ENCODE measurements at places on chromosomes 13 and 19.
A peak's percentile ranks its signal among the peaks of the same experiment; 100 is the strongest.

DNA sequence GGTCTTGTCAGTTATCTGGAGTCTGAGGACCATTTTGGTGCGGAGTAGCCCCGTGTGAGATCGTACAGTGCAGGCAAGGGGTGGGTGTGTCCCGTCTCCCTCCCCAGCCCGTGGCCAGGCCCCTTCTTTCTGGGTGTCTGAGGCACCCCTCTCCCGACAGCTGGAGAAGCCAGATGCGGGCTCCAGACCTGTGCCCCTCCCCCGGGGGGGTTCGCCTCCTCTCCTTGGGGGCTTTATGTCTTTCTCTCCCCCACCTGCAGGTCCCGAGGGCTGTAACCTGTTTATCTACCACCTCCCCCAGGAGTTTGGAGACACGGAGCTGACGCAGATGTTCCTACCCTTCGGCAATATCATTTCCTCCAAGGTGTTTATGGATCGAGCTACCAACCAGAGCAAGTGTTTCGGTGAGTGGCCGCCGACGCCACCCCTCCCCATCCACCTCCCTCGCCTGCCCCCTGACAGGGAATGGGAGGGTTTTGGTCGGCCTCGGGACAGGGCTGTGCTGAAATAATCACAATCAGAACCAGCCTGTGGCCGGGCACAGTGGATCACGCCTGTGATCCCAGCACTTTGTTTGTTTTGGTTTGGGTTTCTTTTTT is 65.6 kb downstream of the CELF5 start:
- DNase-seq: no peak

DNA sequence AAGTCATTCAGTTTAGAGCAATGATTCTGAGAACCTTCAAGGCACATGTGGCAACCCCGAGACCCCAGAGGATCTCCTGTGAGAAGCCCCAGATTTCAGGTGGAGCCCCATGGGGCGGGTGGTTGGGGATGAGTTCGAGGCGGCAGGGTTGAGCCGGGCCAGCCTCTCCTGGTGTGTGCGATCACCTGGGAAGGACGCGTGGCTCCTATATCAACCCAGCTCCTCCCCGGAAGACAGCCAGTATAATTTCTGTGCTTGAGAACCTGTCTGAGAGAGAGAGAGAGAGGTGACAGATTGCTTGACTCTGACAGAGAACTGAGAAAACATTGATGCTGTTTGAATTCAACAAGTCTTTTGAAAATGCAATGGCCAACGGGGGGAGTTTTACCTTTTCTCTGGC is 89.0 kb downstream of the TEX29 start:
- no peak for DNase-seq

DNA sequence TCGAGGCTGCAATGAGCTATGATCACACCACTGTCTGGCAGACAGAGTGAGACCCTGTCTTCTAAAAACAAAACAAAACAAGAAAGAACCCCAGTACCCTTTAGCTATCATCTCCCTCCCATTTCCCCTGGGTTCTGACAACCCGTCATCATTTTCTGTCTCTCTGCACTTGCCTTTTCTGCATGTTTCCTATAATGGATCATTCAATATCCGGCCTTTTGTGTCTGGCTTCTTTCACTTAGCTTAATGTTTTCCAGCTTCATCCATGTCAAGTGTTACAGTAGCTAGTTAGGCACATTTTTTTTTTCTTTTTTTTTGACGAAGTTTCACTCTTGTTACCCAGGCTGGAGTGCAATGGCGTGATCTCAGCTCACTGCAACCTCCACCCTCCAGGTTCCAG is 16.5 kb downstream of the AP2S1 start:
- DNase-seq: no peak

DNA sequence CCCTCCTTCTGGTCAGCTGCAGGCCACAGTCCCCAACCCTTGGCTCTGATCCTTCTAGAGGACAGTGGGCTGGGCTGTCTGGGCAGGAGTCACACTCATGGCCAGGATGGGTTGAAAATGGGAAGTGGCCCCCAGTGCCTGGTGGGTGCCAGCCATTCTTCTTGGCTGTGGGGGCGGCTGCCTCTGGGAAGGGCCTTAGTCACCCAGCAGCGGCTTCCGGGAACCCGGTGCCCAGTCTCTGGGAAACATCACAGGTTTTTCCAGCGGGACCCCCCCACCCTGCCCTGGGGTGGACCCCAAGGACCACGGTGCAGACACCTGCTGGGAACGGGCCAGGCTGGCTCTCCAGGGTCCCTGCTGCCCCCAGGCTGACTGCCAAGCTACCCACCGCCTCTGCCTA is 27.3 kb upstream of the SLC7A10 start:
- no peak for DNase-seq

DNA sequence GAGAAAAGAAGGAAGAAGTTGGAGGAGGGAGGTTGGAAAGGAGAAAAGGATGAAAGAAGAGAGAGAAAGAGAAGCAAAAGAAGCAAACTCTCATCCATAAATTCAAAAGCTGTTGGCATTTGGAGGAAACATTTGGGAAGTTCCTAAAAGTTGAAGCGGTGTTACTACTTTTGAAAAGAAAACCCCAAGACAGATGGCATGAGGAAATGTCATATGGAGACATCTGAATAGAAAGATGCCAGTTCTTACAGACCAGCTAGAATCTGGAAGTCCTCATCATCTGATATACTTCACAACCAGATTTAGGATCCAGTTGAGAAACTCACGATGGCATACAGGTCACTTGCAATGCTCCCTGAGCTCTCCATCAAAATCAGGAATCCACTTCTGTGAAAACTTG is 86.9 kb downstream of the RAP2A start:
- no peak for DNase-seq

GRCh38 chr13:49044008-49044407 is 68.3 kb downstream of the FNDC3A start:
- no peak for DNase-seq

DNA sequence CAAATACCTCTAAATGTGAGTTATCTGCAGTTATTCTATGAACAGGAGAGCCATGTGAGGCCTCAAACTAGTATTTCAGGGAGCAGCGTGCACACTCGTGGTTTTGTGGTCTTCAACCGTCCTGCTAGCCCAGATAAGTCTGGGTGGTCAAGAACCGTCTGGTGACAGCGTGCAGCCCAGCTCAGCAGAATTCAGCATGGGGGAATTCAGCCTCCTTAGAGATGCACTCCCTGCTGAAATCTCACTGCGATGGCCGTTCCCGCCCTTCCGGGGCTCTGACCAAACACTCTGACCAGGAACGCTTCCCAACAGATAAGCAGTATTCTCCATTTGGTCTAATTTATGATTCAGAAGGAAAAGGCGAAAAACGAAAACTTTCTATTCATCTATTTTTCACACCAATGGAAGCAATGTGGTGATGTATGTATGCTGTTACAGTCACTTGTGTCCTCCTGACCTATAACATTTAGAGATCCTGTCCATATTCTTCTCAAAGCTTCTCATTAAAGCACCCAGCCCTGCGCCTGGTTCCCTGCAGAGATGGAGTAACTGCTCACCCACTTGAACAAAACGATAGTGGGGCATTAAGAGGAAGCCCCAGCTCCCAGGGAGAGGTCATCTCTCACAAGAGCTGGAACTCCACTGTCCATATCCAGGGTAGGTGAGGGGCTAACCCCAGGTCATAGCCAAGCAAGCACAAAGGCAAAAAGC is 2.9 kb downstream of the ANKRD27 start:
- DNase-seq: no peak

- no peak for DNase-seq
These were observed 90.8 kb downstream of the IPO5 start for GRCh38 chr13:98044301-98044700.

DNA sequence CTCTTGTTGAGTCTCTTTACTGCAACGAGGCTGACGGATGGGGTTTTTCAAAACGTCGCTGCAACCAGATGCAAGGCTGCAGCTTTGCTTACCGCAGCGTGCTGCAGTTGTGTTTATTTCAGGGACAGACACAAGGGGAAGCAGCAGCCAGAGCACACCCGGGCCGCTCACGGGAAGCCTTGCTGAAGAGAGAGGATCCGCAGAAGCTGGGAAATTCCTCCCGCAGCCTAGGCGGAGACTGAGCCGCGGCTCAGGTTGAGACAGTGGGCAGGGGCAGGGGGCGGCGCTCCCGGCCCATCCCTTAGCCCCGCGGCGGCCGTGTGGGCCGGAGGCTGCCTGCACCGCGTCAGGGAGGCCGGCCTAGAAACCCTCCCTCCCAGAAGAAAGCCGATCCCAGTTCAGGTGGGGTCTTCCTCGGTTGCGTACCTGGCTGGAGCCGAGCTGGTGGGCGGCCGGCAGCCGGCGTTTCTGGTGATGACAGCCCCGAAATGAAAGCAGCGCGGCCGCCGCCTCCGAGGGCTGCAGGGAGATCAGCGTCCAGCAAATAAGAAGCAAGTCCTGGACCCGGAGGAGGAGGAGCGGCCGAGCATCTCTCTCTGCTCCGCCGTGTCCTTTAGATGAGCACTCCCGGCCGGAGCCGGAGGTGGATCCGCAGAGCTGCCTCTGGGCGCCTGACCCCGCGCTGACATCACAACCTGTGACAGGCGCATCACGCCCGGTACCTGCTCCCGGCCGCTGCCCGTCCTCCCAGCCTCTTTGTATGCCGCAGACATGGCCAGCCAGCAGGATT is at the start of gene FRY:
Gene FRY, plus strand, starts transcription at position 750 of the 790 bp plus-strand sequence. Its CDS starts 22 bp downstream, at position 772.
- DNase-seq: peak; percentile 24

GRCh38 chr19:6738787-6739389 is 592 bp upstream of the TRIP10 start:
- DNase-seq: no peak

DNA sequence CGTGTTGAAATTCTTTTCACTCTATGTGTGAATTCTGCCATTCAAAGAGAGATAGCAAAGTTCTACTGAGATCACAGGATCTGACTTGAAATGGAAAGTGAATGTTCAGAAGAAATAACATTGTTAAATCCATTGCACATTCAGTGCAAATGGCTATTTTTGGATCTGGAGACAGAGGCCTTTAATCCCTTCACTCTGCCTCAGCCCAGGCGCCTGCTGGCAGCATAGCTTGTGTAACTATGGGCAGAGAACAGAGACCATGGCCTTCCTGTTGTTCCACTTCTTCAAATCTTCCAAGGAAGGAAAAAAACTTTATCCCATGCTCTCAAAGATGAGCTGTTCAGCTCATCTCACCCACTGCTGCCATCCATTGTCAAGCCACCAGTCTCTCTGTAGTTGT is 265.4 kb downstream of the LMO7 start:
- no peak for DNase-seq

DNA sequence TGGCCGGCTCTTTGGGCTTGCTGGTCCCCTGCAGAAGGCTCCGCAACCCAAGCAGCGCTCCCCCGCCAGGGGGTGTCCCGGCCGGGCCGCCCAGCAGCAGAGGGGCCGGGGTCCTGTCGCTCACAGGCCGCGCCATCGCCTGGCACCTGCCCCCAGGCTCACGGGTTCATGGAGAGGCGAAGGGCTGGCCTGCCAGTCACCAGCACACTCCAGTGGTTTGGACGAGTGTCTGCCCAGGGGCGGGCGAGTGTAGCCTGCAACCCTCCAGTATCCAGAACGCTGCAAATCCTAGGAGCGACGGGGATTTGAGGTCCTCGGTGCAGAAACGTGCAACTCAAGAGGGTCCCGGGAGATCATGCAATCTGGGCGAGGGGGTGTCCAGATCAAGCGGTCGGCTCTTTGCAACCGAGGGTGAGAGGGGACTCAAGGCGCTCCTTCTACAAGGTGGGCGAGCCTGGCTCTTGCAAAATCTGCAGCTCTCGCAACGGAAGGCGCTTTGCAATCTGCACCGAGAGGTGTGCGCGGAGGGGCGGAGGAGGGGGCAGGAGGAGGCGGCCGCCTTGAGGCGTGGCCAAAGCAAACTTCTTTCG is at the start of gene DBP:
Gene DBP, minus strand, starts transcription at position 521 of the 590 bp plus-strand sequence. Its CDS starts 385 bp downstream, at position 136.
- no peak for DNase-seq

- no peak for DNase-seq
These were observed 21.9 kb upstream of the CCDC124 start for GRCh38 chr19:17910791-17911360.

GRCh38 chr13:41137951-41138350 is 5.3 kb upstream of the KBTBD6 start:
- no peak for DNase-seq

DNA sequence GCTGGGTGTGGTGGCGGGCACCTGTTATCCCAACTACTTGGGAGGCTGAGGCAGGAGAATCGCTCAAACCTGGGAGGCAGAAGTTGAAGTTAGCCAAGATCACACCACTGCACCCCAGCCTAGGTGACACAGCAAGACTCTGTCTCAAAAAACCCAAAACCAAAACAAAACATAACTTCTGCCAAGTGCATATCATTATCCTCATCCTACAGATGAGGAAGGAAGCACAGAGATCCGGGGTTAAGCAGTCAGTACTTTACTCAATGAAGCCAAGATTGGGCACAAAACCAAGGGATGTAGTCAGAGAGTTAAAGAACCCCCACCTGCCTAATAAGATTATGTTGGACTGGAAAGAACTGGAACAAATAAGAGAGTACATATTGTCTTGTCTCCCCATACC is 5.5 kb upstream of the TMTC4 start:
- peak; percentile 62 for DNase-seq

DNA sequence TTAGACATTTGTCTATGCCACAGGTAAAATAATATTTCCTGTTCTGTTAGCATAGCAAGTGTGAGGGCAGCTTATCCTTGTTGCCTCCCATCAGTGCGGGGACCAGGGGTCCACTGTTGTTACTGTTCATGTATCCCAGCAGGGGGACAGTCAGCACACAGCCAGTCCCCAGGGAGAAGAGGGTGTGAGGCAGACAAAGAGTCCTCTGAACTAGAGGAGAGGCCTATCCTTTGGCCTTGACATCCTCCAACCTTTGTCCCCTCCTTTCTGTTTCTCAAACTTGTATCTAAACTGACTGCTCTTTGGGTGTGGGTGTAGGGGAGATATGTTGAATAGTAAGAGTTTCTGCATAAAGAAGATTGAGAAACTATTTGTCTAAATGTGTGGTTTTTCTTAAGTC is 2.9 kb upstream of the GPR18 start:
- DNase-seq: no peak

Measured in Kasumi-1 (cell line).